ENCODE measurements at places on chromosomes 4 and X. TPM values are rescaled to one million over a fixed set of nuclear protein-coding genes. Genes with fewer than 3 reads are reported as not detected.

ZFX gene
- total RNA-seq, result 31.0 TPM

- DNase-seq, result no peak
These were observed 140.1 kb downstream of the CBR4 start for GRCh38 chr4:168870004-168870403.

- DNase-seq, result no peak
These were observed 7.7 kb downstream of the AKAP17A start for GRCh38 chrX:1598876-1599790.

GRCh38 chr4:1072830-1073446 is 40.4 kb downstream of the RNF212 start:
- DNase-seq, result peak; percentile 32

DNA sequence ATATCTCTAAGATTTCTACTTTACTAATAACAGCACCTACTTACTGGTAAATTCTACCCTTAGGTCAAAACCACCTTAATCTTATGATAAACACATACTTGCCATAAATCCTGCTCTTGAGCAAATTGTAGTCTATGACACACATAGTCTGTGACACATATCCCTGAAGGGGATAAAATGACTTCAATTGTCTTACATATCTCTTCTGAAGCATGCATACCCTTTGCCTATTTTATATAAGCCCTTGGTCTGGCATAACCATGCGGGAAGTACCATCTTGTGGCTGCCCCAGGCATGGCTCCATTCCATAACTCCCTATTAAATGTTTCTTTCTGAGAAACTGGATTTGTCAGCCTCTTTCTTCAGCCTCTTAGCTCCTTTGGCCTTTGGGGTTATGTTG is 248.9 kb downstream of the SLC7A11 start:
- no peak for DNase-seq

DNA sequence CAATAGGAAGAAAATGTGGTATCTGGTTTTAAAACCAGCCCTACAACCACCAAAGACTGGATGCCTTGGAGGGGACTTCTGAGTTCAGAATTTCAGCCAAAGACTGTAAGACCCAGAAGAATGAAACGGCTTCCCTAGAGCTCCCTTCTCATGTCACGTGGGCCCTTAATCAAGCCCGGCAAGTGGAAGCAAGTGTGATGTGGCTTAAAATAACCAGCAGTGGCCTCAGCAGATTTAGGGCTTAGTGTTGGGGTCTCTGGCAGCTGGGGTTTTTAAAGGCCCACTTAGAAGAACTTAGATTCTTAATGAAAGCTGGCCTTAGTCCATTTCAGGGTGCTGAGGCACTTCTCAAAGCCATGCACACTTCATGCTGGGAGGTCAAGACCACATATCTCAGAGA is 111.2 kb upstream of the TBC1D9 start:
- DNase-seq, result no peak

- DNase-seq, result no peak
These were observed 5.0 kb upstream of the SLC26A1 start for GRCh38 chr4:998096-998691.

GRCh38 chr4:54556051-54556450 is 101.7 kb upstream of the KIT start:
- no peak for DNase-seq

DNA sequence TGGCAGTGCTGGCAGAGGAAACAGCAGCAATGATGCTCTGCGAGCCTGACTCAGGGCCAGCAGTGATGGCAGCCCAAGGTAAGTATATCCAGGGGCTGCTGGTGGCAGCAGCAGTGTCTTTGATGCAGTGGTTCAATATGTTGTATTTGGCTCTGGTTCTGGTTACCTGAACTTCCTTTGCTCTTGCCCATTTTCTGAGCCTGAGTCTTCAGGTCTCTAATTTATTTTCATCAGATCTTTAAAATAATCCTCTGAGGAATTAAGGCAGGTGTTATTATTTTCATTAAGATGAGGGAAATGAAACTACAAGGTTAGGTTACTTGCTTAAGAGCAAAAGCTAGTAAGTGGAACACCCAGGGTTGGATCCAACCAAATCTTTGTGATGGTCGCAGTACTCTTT is 102.8 kb upstream of the BMP2K start:
- DNase-seq, result no peak

DNA sequence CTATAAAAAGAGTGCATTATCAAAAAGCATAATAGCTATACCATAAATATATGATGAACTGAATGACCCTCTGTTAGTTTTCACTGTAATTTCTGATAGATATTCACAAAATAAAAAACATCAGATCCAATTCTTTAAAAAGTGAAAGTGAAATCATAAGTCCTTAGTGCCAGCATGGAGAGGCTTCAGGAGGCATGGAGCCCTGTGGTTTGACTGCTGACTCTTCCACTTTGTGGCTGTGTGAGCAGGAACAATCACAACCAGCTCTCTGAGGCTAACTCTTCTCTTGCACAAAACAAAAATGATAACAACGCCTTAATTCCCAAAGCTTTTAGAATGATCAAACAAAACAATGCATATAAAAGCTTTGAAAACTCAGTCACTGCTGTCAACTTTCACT is 1143.9 kb downstream of the PDHA2 start:
- DNase-seq, result no peak

GRCh38 chr4:187171706-187172339 is 448.2 kb upstream of the FAT1 start:
- no peak for DNase-seq

DNA sequence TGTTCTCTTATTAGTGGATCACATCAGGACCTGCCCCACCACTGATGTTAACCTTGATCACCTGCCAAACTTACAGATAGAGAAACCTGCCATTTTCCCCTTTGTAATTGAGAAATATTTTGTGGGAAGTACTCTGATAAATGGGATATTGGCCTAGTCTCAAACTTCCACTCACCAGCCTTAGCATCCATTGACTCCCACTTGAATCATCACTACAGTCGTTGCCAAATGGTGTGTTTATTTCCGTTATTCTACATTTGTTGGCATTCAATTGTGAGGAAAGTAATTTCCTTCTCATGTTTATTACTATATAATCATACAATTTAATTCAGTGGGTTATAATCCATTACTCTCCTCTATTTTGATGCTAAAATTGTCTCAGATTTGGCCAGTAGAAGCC is 156.4 kb upstream of the CXCL13 start:
- DNase-seq, result no peak

SAGE1 gene
- total RNA-seq, result not detected

SH3TC1 gene
- total RNA-seq, result 0.92 TPM
